ENCODE measurements at places on chromosomes 2 and 18. TPM values are rescaled to one million over a fixed set of nuclear protein-coding genes. Genes with fewer than 3 reads are reported as not detected.

Gene FNDC4
- 0.85 TPM for total RNA-seq

Gene IGFBP2
- total RNA-seq, result 189 TPM

Gene OSR1
- total RNA-seq, result 1.1 TPM

Gene TUBB8B
- 0.14 TPM for total RNA-seq

Gene ZBTB14
- total RNA-seq, result 24.3 TPM

Gene NEU2
- not detected for total RNA-seq

Gene DPP10
- 0.14 TPM for total RNA-seq

Gene KHK
- total RNA-seq, result 1.5 TPM

Gene FSHR
- total RNA-seq, result not detected

Gene GALNT13
- 0.28 TPM for total RNA-seq

DNA sequence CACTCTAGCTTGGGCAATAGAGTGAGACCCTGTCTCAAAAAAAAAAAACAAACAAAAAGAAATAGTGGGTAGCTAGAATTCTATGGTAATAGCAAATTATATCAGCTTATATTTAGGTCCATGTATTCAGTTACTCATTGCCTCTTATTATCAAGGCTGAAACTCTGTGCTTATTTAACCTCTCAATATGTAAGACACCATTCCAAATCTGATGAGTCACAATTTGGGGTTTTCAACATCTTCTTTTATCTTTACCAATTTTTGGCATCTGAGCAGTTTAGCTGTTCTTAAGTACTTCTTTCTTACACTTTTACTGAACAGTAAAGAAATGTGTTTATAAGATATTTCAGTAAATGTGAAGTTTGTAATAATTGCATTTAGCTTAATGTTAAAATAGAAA, 69.3 kb downstream of the TTC27 start:
- H3K27ac ChIP-seq, result no peak overlapping the region
- H3K27me3 ChIP-seq, result no peaks in the 10 kb centered on the region
- no peak for DNase-seq
- H3K36me3 ChIP-seq, result no peaks in the 10 kb centered on the region
- no peaks in the 10 kb centered on the region for H3K4me1 ChIP-seq

- H3K27me3 ChIP-seq, result no peaks in the 10 kb centered on the region
- no peak for DNase-seq
- H3K4me1 ChIP-seq, result peaks cover 2% of the 10 kb centered on the region
- H3K27ac ChIP-seq, result no peak overlapping the region
These were observed 42.4 kb upstream of the BIN1 start for GRCh38 chr2:127149384-127149783.

DNA sequence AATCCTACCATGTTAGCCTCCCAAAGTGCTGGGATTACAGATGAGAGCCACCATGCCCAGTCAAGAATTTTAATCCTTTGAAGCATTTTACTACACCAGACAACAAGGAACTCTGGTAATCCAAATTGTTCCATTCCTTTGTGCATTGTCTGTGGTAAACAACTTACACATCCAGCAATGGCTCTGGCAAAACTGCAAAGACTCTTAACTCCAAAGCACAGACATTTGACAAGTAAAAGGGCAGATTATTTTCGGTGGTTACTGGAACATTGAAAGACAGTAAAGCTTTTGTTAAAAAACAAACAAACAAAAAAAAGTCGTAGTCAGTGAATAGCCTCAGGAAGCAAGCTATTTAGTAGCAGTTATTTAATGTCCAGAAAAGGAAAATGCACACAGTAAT, 33.2 kb upstream of the RMND5A start:
- no peaks in the 10 kb centered on the region for H3K36me3 ChIP-seq
- no peaks in the 10 kb centered on the region for H3K27me3 ChIP-seq
- H3K4me1 ChIP-seq, result no peaks in the 10 kb centered on the region
- no peak for DNase-seq

- H3K36me3 ChIP-seq, result peaks cover 4% of the 10 kb centered on the region
- no peaks in the 10 kb centered on the region for H3K27me3 ChIP-seq
- no peak overlapping the region for H3K4me3 ChIP-seq
- DNase-seq, result no peak
- H3K27ac ChIP-seq, result no peak overlapping the region
- no peaks in the 10 kb centered on the region for H3K4me1 ChIP-seq
These were observed 8.7 kb downstream of the FEZ2 start for GRCh38 chr2:36589230-36589630.

DNA sequence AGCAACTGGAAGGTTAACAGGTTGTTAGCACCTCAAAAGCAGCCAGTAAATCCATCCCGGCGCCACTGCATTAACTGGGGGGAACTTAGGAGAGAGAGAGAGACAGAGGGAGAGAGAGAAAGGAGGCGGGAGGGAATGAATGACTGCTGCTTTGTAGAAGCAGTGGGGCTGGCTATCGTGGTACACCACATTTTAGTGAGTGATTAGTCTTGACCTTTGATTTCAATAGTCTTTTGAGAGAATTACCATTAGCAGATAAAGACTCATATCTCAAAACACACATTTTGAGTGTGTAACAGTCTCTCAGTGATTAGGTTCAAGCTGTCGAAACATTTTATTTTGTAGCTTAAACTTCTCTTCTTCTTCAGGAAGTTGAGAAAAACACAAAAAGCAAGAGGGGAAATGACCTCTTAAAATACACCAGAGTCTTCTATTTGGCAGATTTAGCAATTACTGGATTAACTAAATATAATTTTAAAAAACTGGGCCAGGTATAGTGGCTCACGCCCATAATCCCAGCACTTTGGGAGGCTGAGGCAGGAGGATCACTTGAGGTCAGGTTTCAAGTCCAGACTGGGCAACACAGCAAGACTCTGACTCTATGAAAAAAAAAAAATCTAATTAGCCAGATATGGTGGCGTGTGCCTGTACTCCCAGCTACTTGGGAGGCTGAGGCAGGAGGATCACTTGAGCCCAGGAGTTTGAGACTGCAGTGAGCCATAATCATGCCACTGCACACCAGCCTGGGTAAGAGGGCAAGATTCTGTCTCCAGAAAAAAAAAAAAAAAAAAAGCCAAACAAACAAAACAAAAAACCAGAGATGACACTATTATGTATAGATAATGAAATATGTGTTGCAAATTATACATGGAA, 22.0 kb upstream of the PNO1 start:
- peaks cover 3% of the 10 kb centered on the region for H3K36me3 ChIP-seq
- H3K27ac ChIP-seq, result no peak overlapping the region
- H3K4me1 ChIP-seq, result no peaks in the 10 kb centered on the region
- no peaks in the 10 kb centered on the region for H3K27me3 ChIP-seq
- no peak for DNase-seq

- no peak for DNase-seq
- H3K4me1 ChIP-seq, result no peaks in the 10 kb centered on the region
- no peak overlapping the region for H3K4me3 ChIP-seq
- no peaks in the 10 kb centered on the region for H3K36me3 ChIP-seq
- no peaks in the 10 kb centered on the region for H3K27me3 ChIP-seq
These were observed 538.3 kb downstream of the CNTNAP5 start for GRCh38 chr2:124563426-124563825.

GRCh38 chr2:217353591-217353990, 493.7 kb upstream of the TNP1 start:
- no peaks in the 10 kb centered on the region for H3K4me1 ChIP-seq
- no peaks in the 10 kb centered on the region for H3K27me3 ChIP-seq
- H3K27ac ChIP-seq, result no peak overlapping the region
- no peaks in the 10 kb centered on the region for H3K36me3 ChIP-seq

DNA sequence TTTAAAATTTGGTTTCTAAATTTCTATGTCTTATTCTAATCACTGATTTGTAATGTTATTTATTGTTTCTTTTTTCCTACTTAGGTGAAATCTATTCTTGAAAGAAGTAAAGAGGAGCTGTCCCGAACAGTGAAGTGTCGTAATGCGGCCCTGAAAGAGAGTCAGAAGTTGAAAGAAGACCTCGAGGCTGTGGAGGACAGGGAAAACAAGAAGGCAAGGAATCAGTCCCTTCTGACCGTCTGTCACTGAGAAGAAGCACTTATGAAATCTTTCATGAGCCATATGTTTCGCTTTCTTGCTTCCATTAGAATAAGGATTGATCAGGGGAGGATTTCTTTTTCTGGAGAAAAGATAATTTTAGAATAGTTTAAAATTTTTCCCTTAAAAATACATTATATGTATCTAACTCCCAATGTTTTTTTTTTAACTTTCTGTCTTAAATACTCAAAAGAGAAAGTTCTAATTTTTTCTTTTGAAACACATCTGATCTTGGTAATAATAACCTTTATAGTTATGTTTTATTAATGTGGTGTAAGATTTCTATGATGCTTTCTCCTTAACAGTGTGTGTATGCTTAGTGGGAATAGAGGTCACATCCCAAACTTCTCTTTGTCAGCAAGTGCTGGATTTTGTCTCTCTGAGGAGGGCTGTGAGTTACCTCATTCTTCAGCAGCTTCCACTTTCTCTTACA, 79.0 kb downstream of the CCDC150 start:
- no peak for DNase-seq
- H3K27ac ChIP-seq, result peak overlapping the region; percentile 31
- H3K36me3 ChIP-seq, result no peaks in the 10 kb centered on the region
- no peaks in the 10 kb centered on the region for H3K27me3 ChIP-seq
- H3K4me1 ChIP-seq, result no peaks in the 10 kb centered on the region

GRCh38 chr2:16140771-16141640, 200.7 kb downstream of the MYCN start:
- no peak for DNase-seq
- no peak overlapping the region for H3K4me3 ChIP-seq
- no peaks in the 10 kb centered on the region for H3K4me1 ChIP-seq
- no peaks in the 10 kb centered on the region for H3K27me3 ChIP-seq
- no peak overlapping the region for H3K27ac ChIP-seq
- H3K36me3 ChIP-seq, result no peaks in the 10 kb centered on the region

DNA sequence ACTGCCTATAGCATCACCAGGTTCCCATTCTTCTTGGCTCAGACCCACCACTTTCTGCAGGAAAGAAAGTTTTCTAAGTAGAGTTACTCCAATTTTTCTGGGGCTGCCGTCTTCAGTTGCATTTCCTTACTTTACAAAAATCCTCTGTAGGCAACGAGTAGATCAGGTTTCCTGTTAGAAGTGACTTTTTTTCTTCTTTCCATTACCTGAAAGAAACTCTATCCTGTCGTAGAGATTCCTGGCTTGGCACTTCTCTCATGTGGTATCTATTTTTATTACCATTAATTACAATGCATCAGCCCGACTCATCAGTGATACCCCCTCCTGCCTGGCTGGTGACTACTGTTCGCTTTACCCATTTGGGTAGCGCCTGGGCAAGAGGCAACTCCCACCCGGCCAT, 5.6 kb upstream of the SIX2 start:
- no peaks in the 10 kb centered on the region for H3K36me3 ChIP-seq
- no peak for DNase-seq
- H3K27ac ChIP-seq, result no peak overlapping the region
- H3K4me1 ChIP-seq, result peaks cover 19% of the 10 kb centered on the region
- H3K27me3 ChIP-seq, result peaks cover 95% of the 10 kb centered on the region

DNA sequence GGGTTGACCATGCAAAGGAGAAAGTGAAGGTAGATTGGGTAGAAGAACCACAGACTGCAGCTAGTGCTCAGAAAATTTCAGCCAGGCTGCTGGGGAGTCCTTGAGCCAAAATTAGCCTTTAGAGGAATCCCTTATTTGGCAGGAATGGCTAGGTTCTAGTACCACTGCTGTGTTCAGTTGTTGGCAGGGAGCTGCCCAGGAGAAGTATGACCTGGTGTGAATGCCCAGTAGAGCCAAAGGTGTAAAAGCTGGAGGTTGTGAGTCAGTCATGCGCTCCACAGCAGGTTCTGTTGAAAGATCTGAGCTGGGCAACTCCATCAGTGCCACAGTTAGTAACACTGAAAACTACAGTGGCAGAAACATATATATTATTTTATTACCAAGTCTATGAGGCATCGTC, 36.4 kb upstream of the TBR1 start:
- H3K27me3 ChIP-seq, result no peaks in the 10 kb centered on the region
- no peak overlapping the region for H3K27ac ChIP-seq
- no peak overlapping the region for H3K4me3 ChIP-seq
- no peaks in the 10 kb centered on the region for H3K36me3 ChIP-seq

- no peak overlapping the region for H3K27ac ChIP-seq
- no peak overlapping the region for H3K4me3 ChIP-seq
- H3K4me1 ChIP-seq, result no peaks in the 10 kb centered on the region
- no peaks in the 10 kb centered on the region for H3K27me3 ChIP-seq
These were observed 6.0 kb upstream of the IL1A start for GRCh38 chr2:112790305-112790704.

- H3K4me3 ChIP-seq, result peak overlapping the region; percentile 1
- H3K4me1 ChIP-seq, result peaks cover 22% of the 10 kb centered on the region
- peak overlapping the region; percentile 46 for H3K27ac ChIP-seq
These were observed 174.4 kb downstream of the RPIA start for GRCh38 chr2:88865801-88866371.

DNA sequence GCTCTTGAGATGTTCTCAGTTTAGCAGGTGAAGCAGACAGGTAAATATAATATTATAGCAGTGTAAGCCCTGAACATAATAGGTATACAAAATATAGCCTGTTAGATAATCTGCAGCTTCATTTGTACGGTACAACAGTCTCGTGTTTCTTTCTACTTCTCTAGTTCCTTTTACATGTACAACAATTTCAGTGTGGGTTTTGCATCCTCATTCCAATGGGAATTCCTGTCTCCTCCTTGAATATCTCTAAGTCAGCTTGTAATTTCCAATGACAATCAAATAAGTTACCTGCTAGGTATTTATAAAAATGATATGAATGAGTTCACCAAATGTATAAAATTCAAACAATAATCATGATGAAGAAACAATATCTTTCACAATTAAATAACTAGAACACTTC, 330.0 kb upstream of the RND3 start:
- no peaks in the 10 kb centered on the region for H3K36me3 ChIP-seq
- no peak overlapping the region for H3K4me3 ChIP-seq
- no peaks in the 10 kb centered on the region for H3K27me3 ChIP-seq
- DNase-seq, result no peak

DNA sequence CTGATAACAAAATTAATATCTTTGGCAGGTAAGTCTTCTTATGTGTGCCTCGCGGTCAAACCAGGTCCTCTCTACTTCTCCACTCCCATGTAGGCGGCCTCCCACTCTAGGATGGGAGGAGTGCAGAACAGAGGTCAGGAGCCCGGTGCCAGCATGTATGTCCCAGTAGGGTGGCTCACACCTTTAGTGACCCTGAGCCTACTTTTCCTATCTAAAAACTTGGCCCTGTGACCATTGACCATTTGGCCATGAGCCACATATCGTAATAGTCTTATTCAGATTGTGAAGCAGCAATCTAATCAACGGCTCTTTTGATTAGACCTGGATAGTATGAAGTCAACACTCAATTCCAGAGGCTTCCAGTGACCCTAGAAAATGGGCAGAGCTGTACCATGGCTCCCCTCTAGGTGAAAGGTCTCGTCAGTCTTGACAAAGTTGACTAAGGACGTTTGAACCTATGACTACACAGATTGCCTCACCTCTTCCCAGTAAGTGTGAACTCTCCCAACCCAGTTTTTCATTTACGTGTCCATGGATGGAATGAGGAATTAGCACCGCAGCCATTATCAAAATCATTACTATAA, 17.1 kb upstream of the FABP1 start:
- H3K4me3 ChIP-seq, result no peak overlapping the region
- no peaks in the 10 kb centered on the region for H3K4me1 ChIP-seq
- H3K27me3 ChIP-seq, result no peaks in the 10 kb centered on the region
- H3K27ac ChIP-seq, result no peak overlapping the region
- no peaks in the 10 kb centered on the region for H3K36me3 ChIP-seq
- DNase-seq, result no peak

All from thymus (tissue), 14 donors.